ENCODE measurements at places on chromosomes 5 and 9.

DNA sequence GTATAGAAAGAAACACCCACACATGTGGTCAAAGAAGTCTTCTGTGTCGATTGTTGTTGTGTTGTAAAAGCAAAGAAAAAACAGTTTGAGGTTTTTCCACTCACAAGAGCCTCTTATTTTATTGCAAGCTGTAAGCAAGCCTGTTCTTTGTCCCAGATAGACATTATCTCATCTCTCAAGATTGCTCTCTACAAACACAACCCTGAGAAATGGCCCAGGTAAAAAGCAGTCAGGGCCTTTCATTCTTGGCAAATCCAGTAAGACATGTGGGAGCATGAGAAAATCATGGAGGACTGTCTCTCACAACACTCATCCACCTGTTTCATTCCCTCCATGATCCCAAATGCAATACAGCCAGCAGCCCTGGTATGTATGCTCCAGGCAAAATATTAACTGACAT lies 286.6 kb upstream of the POU5F2 start:
- DNase-seq: no peak

DNA sequence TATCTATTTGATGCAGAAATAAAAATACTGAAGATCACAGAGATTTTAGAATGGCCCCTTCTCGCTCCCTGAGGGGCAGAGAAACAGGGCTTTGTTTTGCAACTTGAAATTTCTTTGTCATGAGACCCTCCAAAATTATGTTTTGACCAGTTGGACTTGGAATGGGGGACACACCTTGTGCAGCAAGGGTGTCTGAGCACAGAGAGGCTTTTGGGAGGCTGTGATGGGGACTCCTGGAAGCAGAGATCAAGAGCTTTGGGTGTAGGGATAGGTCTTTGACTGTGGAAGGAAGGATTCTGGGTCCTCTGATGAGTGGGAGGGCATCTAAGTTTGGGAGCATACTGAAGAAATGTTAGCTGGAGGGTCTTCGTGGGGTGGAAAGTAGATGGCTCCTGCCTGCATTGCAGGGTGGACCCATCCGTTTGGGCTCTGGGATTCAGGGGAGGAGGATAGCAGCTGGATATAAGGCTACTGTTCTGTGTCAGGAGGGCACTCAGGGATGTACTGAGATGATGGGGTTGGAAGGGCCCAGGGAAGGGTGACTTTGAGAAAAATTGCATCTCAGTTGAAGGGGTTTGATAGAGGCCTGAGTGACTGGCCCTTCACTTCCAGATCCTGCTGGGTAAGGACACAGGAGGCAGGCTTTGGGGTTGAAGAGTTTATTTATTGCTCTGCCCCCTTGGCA lies 1.8 kb upstream of the MYORG start:
- no peak for DNase-seq

DNA sequence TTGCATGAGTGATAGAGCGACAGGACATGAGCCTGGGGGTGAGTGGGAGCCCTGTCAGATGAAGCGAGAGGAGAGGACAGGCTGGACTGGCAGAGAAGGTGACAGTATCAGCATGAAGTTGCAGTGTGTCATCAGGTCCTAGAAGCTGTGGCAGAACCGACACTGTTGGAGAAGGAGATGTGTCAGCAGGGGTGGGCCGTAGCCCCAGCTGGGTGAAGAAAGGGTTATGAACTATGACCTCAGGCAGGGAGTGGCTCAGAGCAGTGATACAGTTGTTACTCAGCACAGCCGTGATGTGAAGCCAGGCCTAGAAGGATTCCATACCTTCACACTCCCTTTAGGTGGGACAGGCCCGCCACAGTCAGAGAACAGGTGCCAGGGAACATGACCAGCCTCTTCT lies 7.6 kb downstream of the PCYOX1L start:
- no peak for DNase-seq

DNA sequence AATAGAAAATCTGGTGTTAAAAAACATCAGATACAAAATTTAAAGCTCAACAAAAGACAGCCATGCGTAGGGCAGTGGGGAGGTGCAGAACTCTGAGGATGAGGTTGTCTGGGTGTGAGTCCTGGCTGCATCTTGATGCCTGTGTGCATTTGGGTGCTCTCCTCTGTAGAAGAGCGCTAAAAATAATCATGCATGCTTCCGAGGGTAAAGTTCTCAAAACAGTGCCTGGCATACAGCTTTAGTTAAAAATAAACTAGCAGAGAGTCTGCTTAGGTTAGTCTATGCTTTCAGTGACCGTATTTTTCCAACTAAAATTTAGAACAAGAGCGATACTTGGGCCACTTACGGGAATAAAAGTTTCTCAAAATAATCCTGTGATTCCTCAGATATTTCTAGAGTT lies 55.5 kb upstream of the SPATA31C2 start:
- DNase-seq: no peak

- no peak for DNase-seq
Observed at GRCh38 chr9:122821278-122821943, 7.0 kb downstream of the PDCL start.

DNA sequence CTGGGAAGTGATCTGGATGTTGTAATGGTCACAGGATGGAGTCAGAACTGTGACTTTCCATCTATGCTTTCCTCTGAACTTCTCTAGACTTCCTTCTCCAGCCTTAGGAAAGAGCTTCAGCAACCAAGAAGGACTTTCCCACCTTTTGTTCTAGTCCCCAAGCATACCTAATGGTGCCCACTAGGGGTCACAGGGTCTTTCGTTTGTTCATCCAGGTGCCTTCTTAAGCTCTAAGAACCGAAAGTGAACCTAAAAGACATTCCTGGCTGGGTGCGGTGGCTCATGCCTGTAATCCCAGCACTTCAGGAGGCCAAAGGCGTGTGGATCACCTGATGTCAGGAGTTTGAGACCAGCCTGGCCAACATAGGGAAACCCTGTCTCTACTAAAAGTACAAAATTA lies 1.8 kb upstream of the WNT8A start:
- no peak for DNase-seq

- DNase-seq: no peak
Observed at GRCh38 chr5:143101725-143102386, 301.6 kb downstream of the NR3C1 start.

Measured in NCI-H345 (cell line).